ENCODE measurements at places on chromosomes 5 and 9.

DNA sequence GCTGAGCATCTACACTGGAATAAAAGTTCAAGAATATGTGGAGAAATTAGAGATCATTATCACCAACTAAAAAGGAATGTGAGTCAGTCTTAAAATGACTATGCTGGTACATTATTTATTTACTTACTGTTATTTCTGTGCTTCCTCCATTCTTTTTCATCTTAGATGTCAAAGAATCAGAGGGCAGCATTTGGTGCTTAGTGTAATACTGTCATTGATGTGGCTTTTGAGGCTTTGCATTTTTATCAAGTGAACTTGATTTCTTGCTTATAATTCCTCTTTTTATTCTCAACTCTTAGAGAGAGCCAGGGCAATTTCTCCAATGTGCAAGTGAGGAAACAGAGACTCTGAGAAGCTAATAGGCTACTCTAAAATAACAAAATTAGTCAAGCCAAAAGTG lies 163.7 kb upstream of the TRPC7 start:
- no peak for DNase-seq

DNA sequence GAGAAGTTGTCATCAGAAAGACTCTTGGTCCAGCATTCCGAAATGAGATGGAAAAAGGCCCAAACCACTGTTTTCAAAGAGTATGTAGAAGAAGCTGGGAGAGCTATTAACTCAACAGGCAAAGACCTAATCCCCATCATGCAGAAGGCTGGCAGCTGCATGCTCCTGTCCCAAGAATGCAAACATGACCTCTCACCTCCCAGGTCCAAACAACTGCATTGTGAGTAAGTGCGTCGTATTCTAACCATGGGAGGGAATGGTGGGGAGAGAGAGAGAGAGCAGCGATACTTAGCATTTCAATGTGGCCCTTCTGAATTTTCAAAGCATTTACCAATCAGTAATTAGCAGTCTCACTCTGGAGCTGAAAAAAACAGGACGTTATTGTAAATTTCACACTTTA lies 27.6 kb downstream of the TRPC7 start:
- no peak for DNase-seq

DNA sequence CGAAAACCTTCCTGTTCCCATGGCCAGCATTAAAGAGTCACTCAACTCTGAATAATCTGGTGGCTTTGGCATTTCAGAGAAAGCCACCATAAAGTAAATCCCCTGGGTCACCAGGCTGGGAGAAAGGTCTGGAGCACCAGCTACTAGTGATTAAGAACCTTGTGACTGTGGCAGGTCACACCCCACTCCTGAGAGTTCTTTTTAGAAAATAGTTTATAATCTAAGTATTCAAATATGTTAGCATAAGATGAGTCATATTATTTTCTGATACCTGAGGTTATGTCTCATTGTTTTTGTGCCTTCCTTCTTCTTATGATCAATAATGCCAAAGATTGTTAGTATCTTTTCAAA lies 351.7 kb downstream of the ARRDC3 start:
- DNase-seq = no peak

DNA sequence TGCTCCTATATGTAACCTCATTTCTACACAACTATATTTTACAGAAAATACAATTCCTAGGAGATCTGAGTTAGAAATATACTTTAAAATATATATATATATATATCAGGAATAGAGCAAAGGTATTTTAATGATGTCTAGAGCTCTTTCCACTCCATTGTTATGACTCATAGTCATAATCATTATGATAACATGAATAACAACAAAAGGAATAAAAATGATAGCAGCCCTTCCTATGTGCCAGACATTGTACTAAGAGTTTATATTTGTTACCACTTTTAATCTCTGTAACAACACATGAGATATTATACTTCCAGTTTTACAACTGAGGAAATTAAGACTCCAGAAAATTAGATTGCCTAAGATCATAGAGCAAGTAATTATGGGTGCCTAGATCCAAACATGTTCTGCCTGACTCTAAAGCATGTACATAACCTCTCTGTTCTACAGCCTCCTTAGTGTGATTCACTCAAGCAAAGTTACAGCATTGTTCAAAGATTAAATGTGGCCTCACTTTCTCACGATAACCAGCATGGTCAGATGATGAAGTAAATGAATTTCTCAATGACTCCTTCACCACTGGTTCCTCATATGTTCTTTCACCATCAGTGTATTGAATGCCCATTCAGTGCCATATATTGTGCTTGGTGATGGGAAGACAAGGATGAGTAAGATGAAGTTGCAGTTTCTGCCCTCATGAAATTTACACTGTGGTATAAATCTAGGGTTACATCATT lies 452.1 kb downstream of the EFNA5 start:
- DNase-seq = peak; percentile 65

GRCh38 chr5:50647726-50648125 lies 18.7 kb upstream of the PARP8 start:
- no peak for DNase-seq

- DNase-seq = peak; percentile 99
Observed at GRCh38 chr5:172902497-172903472, 56.4 kb upstream of the RPL26L1 start.

- no peak for DNase-seq
Observed at GRCh38 chr5:156753846-156754245, 96.2 kb upstream of the PPP1R2B start.

DNA sequence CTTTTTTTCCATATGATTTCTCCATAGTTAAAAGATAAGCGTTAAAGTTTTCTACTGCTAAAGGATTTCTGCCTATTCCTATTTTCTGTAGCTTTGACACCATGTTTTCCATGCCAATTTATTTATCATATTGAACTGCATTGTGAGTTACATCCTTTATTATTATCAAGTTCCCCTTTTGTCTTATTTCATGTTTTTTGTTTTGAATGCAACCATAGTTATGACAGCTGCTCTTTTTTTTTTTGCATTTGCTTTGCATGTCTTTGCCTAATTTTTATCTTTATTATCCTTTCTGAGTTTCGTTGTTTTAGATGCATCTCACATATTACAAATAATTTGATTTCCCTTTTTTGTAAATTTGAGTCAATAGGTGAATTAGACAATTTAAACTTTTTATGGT lies 161.5 kb downstream of the DEPDC1B start:
- no peak for DNase-seq

- no peak for DNase-seq
Observed at GRCh38 chr9:61665330-61665751, 475.5 kb downstream of the SPATA31A7 start.

- no peak for DNase-seq
Observed at GRCh38 chr5:108687595-108688200, 60.0 kb upstream of the FER start.

GRCh38 chr5:139701056-139701741 lies 53.0 kb downstream of the CXXC5 start:
- DNase-seq = no peak

DNA sequence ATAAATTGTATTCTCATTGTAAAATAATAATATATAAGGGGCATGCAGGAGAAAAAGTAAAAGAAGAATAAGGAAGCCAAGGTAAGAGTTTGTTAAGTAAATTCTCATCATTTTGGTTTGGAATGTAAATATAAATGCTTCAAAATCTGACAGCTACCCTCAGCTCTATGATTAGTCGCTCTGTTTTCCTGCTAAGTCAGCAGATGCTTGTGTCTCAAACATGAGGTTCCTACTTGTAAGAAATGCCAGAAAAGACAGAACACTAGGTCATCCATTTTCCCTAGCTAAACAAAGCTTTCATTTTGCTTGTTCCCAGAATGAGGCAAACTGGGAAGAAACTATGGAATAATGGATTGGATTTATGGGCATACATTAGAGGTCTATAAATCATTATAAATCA lies 293.1 kb downstream of the DMRTA1 start:
- DNase-seq = no peak

GRCh38 chr5:75189353-75189752 lies 47.3 kb downstream of the ANKRD31 start:
- DNase-seq = no peak

- no peak for DNase-seq
Observed at GRCh38 chr5:80955082-80955590, 5.0 kb upstream of the RASGRF2 start.

GRCh38 chr5:7754997-7755596 lies 95.8 kb downstream of the CFAP90 start:
- DNase-seq = peak; percentile 36

- DNase-seq = no peak
Observed at GRCh38 chr9:116303270-116303669, 149.7 kb downstream of the PAPPA start.

GRCh38 chr9:5671711-5672353 lies 42.9 kb downstream of the RIC1 start:
- peak; percentile 34 for DNase-seq

GRCh38 chr9:114785866-114786650 lies 19.8 kb downstream of the TNFSF15 start:
- peak; percentile 99 for DNase-seq

DNA sequence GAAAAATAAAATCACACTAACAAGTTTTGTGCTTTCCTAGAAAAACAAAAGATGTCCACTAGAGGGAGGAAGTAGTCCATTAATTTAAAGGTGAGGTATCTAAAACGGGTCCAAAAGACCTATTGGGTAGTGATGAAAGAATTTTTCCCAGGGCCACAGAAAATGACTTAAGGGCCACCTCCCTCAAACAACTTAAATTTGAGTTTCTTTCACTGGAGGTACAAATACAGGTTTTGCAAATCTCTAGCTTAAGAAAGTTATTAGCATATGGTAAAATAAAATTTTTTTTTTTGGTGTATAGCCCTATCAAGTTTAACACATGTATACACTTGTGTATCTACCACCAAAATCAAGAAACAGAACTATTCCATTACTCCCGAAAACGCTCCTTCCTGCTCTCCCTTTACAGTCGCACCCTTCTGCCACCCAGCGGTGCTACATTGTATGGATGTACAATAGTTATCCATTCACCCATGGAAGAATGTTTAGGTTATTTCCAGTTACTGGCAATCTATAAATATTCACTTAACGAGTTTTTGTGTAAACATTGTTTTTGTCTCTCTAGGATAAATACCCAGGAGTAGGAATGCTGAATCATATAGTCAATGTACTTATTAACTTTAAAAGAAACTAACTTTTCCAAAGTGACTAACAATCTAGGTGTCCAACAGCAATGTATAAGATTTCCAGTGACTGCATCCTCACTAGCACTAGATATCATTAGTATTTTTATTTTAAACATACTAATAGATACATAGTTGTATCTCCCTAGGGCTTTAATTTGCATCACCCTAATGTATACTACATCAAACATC lies 21.9 kb downstream of the DEPDC1B start:
- peak; percentile 57 for DNase-seq

GRCh38 chr5:119426057-119426456 lies 26.2 kb upstream of the HSD17B4 start:
- no peak for DNase-seq

DNA sequence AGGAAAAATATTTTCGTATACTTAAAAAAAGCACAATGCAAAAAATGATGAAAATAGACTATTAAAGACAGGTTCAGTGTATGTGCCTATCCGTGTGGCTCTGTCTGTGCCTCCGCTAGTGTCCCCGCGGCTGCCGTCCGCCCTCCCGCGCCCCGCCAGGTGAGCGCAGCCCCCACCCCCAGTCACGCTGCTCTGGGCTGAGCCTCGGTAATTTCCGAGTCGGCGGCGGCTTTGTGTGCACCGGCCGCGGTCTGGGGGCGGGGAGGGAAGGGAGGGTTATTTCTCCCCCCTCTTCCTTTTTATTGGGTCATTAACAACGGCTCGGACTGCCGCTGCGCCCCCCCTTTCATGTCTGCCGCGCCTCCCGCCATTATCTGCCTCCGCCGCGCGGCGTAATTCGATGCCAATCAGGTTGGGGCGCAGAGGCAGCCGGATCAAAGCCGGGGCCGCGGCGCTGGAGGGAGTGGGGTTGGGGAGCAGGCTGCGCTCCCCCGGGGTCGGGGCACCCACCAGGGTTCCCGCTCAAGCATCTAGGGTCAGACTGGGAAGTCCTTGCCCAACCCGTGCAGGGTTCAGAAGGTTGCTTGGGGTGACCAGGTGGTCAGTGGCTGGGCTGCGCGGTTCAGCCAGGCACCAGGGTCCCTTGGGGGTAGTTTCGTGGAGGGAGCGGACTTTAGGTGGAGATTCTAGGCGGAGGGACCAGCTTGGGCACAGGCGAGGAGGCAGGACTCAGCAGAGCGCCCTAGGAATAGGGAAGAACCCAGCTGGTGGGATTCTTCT lies 39.5 kb upstream of the PSD2 start:
- no peak for DNase-seq

GRCh38 chr5:39650008-39650762 lies 225.4 kb upstream of the DAB2 start:
- DNase-seq = peak; percentile 77

DNA sequence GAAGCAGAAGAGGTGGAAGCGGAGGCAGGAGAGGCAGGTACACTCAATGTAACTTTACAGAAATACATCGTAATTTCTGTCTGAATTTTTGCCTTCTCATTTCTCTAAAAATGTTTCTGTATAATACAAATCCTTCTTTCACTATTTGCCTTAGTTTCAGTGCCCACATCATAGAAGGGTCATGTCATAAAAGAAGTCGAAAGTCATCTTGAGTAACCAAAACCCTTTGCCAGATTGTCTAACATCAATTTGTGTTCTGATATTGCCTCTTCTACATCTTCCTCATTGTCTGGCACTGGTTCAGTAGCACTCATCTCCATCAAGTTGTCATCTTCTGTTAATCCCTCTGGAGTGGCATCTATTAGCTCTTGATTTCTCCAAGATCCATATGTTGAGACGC lies 6.2 kb upstream of the CYFIP2 start:
- DNase-seq = no peak

DNA sequence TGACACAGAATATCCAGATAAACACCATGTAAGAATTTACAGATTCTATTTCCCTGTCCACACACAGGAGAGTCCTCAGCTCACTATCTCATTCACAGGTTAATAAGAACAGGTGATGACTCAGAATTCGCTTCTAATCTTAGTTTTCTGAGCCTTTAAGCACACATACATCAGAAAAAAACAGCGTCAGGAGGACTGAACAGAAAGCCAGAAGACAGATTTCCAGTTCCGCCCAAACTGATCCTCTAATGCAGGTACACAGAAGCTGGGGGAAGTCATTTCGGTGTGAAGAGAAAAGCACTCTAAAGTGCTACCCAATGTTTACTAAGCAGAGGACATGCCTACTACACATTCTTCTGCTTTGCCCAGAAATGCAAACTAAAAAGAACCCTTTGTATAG lies 1.6 kb downstream of the CEMIP2 start:
- no peak for DNase-seq

DNA sequence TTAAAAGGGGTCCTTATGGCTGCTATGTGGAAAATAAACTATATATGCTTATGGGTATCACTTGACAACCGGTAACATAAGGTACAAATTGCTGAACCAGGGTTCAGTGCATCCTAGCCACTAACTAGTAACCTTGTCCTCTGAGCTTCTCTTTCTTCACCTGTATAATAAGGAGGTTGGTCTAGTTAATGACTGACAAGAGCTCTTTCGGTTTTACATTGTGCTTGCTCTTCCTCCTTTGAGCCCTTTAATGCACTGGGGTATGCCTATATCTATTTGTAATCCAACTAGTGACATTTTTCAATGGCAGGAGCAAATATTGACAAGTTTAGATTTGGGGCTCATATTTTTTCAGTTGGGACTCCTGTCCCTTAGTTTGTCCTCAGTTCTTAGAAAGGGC lies 66.1 kb downstream of the NPR3 start:
- DNase-seq = no peak

Data from iris pigment epithelial cell (primary cell).